ENCODE measurements at places on chromosomes 2 and 18. TPM values are rescaled to one million over a fixed set of nuclear protein-coding genes. Genes with fewer than 3 reads are reported as not detected.

Gene MYO7B
- total RNA-seq: under 0.01 TPM

Gene PAIP2B
- total RNA-seq: 1.6 TPM

Gene GPR35
- 0.55 TPM for total RNA-seq

Gene FTCDNL1
- 4.1 TPM for total RNA-seq

Gene MC2R
- total RNA-seq: not detected

Gene CABYR
- total RNA-seq: 7.2 TPM

Gene KCNE4
- total RNA-seq: 12.6 TPM

Gene ANKRD44
- 34.2 TPM for total RNA-seq

Gene VAMP5
- total RNA-seq: 27.1 TPM

Gene RNF125
- total RNA-seq: 0.50 TPM

Gene HK2
- total RNA-seq: 55.9 TPM

Gene RNF149
- 89.7 TPM for total RNA-seq

Gene NEB
- 0.12 TPM for total RNA-seq

Gene CCDC150
- total RNA-seq: 6.4 TPM

Gene GPR45
- not detected for total RNA-seq

Gene SLC14A1
- 13.3 TPM for total RNA-seq

Gene BBS5
- 6.0 TPM for total RNA-seq

Gene CYP27A1
- 25.1 TPM for total RNA-seq

Gene GKN2
- not detected for total RNA-seq

Data from uterine smooth muscle cell (primary cell).